ENCODE measurements at places on chromosomes 2 and 18. TPM values are rescaled to one million over a fixed set of nuclear protein-coding genes. Genes with fewer than 3 reads are reported as not detected.
A peak's percentile ranks its signal among the peaks of the same experiment; 100 is the strongest.

The PELI1 gene
- 24.2 TPM for polyA plus RNA-seq

DNA sequence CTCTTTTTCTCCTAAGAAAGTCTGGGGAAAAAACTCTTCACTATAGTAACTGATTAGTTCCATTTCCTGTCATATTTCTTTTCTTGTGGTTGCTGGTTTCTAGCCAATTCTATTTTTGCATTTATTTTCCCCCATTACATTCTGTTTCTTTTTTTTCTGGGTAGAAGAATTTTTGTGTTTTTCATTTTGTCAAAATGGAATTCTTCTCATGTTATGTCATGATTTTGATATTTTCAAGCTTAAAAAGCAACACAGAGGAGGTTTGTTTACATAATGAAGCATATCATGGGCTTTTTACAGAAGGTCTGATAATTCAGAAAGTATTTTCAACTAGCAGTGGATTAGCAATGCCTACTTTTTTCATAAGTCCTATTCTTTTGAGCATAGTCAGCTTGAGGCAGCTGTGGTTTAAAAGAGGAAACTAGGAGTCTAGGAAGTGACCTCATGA lies 102.0 kb downstream of the MAP2 start:
- DNase-seq, result peak; percentile 92

The COLEC11 gene
- not detected for polyA plus RNA-seq

- DNase-seq, result no peak
Measured at GRCh38 chr18:76679259-76679658, 143.1 kb upstream of the ZNF236 start.

DNA sequence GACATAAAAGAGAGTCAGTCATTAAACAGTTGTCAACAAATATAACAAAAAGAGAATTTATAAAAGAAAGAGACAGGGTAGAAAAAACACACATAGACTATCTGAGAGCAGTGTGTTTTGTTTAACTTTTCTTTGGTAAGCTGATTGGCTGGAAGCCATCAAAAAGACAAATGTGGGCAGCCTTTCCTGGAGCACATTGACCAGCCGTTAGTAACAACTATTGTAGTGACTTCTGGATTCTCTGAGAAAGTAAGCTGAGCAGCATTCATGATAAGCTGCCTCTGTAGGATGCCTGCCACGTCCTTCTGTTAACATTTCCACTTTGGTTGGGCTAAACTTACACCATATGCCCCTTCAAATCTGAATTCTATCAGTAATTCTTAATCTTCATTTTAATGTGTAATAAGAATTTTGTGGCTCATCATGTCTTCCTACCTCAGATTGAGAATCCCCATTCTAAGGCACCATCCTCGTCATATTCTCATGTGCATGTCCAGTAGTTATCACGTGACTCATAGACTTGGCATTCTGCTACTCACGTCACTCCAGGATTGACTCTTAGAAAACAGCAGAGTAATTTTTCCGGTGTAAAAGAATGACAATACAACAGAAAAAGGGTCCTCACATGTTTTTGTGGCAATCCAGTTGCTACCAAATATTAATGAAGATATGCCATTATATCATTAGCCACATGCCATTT lies 43.4 kb upstream of the DNAJC10 start:
- DNase-seq, result no peak

- DNase-seq, result no peak
Measured at GRCh38 chr2:70994009-70994698, 519 bp downstream of the TEX261 start.

- peak; percentile 84 for DNase-seq
Measured at GRCh38 chr2:36376319-36376765, 20.8 kb downstream of the CRIM1 start.

GRCh38 chr2:26568076-26568890 lies 72.9 kb downstream of the CIB4 start:
- no peak for DNase-seq

DNA sequence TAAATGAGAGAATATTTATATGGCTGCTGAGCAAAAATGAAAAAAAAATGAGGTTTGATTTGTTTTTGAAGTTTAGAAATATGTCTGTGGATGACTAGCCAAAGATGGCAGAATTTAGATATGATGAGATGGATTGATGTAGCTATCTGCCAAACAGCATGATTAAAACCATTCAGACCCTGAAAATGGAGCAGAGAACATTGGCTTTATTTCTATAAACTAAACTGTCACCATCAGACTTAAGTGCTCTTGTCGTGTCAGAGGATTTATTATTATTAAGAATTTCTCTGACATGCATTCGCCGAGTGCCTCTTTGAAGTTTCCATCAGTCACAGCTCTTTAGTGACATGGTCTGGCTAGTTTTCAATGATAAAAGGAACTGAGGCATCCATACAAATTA lies 151.7 kb downstream of the LRRTM4 start:
- no peak for DNase-seq

DNA sequence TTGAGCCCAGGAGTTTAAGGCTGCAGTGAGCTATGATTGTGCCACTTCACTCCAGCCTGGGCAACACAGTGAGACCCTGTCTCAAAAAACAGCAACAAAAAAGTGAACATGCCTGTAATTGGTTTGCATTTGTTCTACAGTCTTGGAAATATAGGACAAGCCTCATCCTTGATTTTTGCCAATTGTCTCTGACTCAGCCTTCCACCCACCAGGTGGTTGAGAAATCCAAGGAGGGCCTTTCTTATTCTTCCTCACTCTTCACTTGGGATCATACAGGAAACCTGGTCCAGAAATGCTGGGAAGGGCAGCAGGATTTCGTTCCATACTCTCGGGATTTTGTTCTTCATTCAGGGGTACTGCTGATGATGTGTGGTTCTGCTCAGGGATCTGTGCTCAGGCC lies 94.6 kb downstream of the CDC42EP3 start:
- DNase-seq, result no peak
